Activated CD4-positive, alpha-beta T cell treated with anti-CD3 and anti-CD28 coated beads for 1 hour (primary cell): ENCODE measurements at places on chromosomes 12 and 14.

- DNase-seq, result no peak
These were observed 324.0 kb downstream of the MED13L start for GRCh38 chr12:115953450-115953849.

DNA sequence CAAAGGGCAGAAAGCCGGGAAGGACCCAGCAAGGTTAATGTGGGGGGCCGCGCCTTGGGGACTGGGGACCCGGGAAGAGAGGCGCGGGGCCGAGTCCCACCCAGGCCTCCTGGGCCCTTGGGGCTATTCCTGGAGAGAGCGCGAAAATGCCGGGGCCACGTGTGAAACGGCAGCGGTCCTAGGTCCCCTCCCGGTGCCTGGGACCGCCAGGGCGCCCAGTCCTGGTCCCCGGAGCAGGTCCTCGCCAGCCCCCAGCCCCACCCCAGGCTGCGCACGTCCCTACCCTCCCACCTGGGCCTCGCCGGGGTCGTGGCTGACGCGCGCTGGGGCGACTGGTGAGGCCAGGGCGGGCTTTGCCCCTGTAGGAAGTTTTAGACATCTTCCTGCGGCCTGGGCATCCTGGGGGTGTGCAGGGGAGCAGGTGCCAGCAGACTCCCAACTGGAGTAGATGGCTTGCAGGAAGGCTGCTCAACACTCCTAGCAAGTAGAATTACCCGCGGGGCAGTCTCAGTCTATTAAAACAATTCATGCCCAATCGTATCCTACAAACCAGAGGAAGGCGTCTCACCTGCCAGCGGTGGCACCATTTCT is 708 bp downstream of the FAR2 start:
- DNase-seq, result no peak

DNA sequence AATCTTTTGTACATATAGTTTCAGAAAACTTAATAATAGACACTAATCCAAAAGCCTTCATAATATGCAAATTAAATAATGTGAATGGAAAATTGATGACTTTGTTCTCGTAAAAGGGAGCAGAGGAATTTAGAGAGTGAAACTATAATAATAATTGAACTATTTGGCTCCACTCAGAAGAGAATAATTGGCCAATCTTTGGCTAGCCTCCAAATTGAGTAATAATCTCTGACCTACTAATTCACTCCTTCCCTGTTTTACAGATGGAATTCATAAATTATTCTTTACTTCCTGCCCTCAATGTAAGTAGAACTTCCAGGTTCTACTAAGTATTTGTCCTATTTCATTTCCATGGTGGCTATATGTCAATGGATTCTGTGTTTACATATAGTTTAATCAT is 15.8 kb downstream of the TRIM9 start:
- DNase-seq, result no peak

DNA sequence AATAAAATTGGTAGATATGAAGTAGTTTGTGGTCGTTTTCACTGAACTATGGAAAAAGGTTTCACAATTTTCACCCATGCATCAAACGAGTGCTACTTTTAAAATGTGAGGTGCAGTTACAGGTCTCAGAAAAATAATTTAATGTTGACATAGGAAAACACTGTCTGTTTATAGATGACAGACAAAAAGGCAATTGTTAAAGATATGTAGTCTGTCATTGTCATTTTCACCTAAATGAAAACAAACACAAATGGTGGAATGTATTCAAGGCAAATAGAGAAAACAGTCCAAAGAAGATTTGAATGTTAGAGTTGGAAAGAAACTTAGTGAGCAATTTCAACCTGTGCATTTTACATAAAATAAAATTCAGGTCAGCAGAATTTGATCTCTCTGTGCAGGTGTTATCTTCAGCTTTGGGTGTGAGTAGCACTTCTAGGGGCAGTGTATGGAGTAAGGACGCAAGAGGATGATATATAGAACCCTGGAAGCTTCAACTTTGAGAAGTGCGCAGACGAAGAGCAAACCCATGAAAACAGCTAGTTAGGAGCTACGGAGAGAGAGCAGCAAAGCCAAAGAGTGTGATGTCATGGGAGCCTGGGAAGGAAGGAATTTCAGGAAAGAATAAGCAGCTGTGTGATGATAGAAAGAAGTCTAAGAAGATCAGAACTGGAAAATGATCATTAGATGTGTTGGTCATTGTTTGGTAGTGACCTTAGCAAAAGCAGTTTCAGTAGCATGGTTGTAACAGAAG is 6.2 kb downstream of the RERG start:
- no peak for DNase-seq

DNA sequence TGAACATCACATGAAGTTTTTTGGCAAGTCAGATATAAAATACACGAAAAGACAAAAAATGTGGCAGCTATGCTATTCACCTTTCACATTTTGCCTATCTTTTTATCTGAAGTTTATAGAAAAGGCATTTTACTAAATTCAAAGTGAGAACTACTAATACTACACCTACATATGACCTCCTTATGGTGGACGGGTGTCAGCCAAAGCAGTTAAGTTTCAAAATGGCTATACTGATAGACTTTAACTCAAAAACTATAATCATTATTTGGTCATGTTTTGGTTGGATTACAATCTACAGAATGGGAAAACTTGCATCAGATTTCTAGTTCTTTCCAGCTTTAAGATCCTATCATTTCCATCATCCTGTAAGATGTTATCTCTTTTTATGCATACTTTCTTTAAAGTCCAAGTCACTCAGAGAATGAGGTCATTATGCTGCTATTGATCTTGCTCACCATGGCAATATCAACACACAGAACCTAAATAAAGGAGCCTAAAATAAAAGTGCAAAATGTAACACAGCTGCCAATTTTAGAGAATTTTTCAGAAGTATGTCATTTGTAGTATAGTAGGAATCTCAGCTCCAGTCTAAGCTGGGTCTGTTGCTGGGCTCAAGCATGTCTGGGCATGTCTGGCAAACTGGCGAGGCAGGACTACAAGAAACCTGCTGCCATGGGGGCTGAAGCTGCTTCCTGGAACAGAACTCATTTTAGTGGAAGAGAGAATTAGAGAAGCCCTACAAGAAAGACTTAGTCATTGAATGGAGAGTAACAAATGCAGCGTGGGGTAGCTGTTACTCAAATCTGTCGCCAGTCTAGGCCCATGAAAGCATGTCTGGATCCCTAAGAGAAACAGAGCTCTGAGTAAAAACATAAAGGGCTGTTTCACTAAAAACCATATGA is 7.6 kb upstream of the AEBP2 start:
- no peak for DNase-seq

DNA sequence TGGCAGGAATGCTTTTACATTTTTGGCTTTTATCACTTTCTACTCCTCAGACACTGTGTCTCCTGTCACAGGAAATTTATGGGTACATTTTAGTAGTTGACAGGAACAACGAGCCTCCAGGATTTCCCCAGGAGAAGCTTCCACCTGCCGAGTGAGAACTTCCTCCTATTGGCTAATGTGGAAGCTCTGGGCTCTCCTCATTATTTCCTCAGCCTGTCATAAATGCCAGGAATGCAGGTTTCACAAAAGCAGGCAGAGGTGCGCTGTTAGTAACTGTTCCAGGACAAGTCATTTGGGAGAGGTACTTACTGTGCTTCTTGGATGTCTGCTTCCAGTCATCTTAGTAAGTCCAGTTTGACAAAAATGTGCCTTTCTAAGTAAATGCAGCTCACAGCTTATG is 19.1 kb upstream of the DCP1B start:
- no peak for DNase-seq

GRCh38 chr12:4881266-4882064 is 28.2 kb upstream of the KCNA1 start:
- no peak for DNase-seq
